ENCODE measurements at places on chromosomes 5 and 9. TPM values are rescaled to one million over a fixed set of nuclear protein-coding genes. Genes with fewer than 3 reads are reported as not detected.

The SPAG8 gene
- 0.61 TPM for total RNA-seq

The SPACA9 gene
- 1.2 TPM for total RNA-seq

The ORM2 gene
- total RNA-seq: 6.3 TPM

The SPINK4 gene
- total RNA-seq: not detected

The CARD6 gene
- 3.6 TPM for total RNA-seq

Data from gastrocnemius medialis (tissue), 4 donors.